ENCODE measurements at places on chromosomes 12 and 14.

- no peak for DNase-seq
Measured at GRCh38 chr14:81673930-81674329, 140.3 kb upstream of the SEL1L start.

GRCh38 chr12:69821456-69822159, 3.4 kb upstream of the MYRFL start:
- no peak for DNase-seq

DNA sequence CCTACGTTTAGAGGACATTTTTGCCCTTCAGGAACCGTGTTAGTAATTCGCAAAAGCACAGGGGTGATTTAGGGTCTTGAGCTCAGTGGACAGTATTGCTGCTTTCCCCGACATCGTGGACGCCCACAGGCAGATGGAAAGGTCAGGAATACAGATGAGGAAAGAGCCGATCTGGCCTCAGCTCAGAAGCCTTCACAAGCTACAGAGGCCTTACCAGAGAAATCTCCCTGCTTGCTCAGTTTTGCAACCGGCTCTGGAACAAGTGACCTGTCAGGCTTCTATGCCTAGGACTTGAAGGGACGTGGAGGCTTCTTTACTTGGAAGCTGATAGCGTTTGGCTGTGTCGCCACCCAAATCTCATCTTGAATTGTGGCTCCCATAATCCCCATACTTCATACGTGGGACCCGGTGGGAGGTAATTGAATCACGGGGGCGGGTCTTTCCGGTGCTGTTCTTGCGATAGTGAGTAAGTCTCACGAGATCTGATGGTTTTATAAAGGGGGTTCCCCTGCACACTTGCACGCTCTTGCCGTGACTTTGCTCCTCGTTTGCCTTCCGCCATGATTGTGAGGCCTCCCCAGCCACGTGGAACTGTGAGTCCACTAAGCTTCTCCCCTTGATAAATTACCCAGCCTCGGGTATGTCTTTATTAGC, 332.5 kb downstream of the MED13L start:
- DNase-seq = no peak

DNA sequence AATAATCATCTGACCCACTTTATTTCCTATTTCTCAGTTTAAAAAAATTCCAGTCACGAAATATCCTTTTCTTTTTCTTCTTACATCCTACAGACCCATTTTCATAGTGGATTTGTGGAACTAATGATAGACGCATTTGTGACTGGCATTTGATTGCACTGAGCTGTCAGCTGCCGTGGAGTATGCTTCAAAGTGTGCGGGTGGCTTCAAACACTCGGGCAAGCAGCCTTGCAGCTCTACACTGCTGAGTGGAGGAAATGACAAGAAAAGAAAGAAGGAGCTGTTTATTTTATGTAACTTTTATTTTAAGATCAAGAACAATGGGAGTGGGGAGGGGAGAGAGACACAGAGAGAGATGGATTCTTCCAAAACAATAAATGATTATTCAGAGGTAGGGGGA, 112.8 kb upstream of the NAP1L1 start:
- no peak for DNase-seq

GRCh38 chr12:104534857-104535248, 78.1 kb downstream of the CHST11 start:
- no peak for DNase-seq

DNA sequence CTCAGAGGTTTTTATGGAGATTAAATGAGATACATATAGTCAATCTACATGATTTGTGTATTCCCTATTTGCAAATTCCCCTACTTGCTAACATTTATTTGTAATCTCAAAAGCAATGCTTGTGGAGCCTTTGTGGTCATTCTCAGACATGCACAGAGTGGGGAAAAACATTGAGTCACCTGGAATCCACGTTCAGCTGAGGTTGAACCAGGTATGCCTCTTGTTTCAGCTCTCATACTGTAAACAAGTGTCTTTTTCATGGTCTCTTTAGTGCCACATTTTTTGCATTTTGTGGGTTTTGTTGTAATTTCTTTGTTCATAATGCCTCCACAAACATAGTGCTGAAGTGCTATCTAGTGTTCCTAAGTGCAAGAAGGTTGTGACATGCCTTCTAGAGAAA, 181.9 kb downstream of the BCAT1 start:
- DNase-seq = no peak
